ENCODE measurements at places on chromosomes 4 and X.

- no peak for DNase-seq
Observed at GRCh38 chr4:158799856-158800255, 31.0 kb downstream of the FNIP2 start.

GRCh38 chrX:117196481-117196880 lies 733.7 kb upstream of the CT83 start:
- DNase-seq, result no peak

DNA sequence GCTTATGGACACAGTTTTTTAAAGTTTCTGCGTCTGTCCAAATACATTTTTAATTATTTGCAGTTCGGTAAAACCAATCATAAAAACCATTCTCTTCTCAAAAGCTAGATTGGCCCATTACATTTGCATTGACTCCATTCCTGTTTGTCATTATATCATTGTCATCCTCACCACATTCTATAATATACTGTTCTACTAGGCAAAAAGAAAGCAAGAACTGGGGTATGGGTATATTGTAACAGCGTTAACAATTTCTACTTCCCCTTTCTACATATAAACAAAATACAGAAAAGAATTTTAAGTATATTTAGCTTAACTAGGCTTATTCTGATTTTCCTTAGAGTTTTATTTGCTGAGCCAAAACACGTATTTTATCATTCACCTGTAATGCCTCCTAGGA lies 91.8 kb downstream of the RAP1GDS1 start:
- DNase-seq, result no peak

DNA sequence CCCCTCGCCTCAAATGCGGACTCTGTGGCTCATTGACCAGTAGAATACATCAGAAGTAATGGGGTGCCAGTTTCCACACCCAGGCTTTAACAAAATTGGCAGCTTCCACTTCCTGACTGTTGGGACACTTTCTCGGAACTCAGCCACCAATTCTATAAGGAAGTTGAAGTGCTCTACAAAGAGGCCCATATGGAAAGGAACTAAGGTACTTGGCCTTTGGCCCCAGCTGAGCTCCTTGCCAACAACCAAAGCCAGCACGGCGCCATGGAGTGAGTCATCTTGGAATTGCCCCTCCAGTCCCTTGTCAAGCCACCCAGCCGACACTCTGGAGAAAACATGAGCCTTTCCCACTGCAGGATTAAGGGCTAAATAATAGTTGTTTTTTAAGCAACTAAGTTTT lies 262.2 kb upstream of the INTU start:
- no peak for DNase-seq

- DNase-seq, result no peak
Observed at GRCh38 chr4:4574792-4575191, 32.9 kb upstream of the STX18 start.

- DNase-seq, result peak; percentile 14
Observed at GRCh38 chr4:113153529-113154101, 104.2 kb downstream of the ANK2 start.

GRCh38 chr4:158302076-158302866 lies 92.0 kb downstream of the TMEM144 start:
- DNase-seq, result no peak

DNA sequence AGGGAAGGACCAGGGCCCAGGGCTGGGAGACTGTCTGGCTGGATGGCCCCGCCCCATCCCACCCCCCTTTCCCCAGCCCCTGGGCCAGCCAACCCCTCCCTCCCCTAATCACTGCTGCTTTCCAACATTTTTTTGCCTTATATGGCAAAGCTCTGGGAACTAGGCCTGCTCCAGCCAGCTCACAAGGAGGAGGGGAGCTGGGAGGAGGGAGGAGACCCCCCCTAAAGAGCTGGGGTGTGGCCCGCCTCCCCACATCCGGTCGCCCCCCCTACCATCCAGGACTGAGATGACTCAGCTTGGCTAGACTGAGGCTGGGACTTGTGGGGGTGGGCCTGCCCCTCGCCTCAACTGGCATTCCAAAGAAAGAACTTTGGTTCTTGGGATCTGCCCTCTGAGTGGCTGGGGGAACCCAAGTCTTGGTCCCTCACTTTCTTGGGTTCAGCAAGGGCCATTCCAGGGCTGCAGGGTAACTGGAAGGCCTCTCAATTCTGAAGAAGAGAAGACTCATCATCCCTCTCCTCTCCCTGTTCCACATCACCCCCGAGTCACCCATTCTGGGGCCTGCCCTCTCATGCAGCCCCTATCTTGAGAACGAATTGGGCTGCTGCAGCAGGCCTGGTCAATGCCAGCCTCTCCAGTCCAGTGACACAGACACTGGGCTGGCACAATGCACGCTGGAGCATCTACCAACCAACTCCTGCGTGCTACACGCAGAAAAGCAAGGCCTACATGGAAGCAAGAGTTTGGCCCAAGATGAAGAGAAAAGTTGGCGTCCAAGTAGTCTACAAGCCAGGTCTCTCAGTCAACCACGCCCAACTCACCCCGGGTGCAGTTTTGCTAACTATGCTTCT lies 4.8 kb downstream of the FLNA start:
- DNase-seq, result peak; percentile 43

DNA sequence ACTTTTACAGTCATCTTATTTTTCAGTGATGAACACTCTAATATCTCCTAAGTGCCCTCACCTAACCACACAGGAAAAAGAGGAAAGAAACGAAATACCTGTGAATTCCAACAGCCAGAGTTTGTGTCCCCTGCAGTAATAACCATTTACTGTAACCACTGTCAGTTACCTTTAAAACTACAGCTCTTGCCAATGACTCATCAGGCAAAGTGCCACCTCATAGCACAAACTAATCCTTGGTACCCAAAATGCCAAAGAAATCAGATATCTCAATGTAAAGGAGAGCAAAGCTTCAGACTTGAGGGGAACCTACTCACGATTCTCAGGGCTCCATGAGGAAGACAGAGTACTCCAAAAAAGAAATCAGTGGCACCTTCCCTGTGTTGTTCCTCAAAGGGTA lies 146.5 kb downstream of the NDST3 start:
- no peak for DNase-seq

DNA sequence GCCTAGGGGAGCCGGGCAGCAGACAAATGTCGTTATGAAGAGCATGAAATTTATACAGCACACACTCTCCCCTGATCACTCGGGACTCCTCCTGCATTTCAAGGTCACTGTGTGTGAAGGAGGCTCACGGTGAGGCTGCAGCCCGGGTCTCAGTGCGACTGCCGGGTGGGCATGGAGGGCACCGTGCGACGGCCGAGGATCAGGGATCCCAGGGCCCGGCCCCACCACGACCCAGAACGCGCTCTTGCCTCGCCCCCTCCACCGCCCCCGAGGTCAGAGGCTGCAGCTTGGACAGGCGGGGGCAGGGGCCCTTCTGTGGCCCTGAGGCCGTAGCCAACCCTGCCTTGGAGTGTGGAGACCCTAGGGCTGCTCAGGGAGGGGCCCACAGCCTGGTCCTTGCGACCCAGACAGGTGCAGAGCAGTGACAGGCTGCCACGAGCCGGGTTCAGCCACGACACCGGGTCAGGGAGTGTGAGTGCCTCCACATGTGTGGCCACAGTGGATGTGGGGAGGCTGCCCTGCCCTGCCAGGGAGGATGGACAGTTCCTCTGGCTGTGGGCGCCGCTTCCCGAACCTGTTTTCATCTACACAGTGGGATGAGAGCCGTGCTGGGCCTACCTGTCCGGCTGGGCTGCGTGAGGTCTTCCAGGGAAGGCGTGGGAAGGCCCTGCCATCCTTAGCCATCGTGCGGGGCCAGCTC lies 89.3 kb upstream of the NKX1-1 start:
- DNase-seq, result no peak

DNA sequence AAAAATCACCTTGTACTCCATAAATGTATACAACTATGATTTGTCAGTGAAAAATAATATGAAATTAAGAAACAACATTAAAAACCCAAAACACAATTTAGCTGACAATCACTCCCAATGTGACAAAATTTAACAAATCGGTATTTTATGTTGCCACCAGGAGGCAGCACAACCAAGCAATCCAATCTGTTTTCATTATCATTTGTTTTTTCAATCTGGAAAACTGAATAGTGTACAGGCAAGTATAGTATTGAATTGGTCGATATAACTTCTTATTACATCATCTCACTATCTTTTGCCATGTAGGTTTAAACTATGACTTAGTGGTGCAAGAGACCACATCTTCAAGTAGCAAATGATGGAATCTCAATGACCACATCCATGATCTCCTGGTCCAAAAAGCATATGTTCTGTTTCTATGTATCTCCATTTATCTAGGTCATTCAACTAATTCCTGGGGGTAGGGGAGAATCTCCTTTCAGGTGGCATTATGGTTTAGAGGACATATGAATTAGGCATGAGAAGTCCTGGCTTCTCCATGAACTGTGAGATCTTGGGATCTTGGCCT lies 112.9 kb upstream of the AGA start:
- DNase-seq, result peak; percentile 26

DNA sequence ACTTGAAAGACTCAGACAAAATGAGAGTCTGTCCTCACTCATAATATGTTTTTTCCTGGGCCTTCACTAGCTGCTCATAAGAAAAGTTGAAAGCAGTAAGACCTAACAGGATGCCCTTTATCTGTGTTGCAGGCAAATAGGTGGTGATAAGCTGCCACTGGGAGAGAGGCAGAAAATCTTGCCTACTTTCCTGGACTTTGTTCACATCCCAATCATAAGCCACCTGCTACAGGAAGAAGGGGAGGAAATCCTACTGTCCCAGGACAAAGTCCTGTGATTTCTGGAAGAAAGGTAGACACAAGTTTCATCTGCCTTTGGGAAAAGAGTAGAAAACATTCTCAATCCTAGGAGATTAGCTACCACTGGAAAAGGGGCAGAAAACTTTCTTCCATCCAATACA lies 13.3 kb upstream of the SPANXN2 start:
- DNase-seq, result no peak

GRCh38 chrX:15142084-15142715 lies 127.7 kb downstream of the ASB9 start:
- DNase-seq, result no peak

GRCh38 chr4:185911556-185912064 lies 99.6 kb upstream of the SORBS2 start:
- DNase-seq, result no peak

GRCh38 chrX:13721819-13722519 lies 12.5 kb downstream of the TRAPPC2 start:
- no peak for DNase-seq

GRCh38 chrX:40041915-40042314 lies 55.8 kb downstream of the BCOR start:
- no peak for DNase-seq

- peak; percentile 41 for DNase-seq
Observed at GRCh38 chr4:151045907-151046306, 30.8 kb upstream of the LRBA start.

DNA sequence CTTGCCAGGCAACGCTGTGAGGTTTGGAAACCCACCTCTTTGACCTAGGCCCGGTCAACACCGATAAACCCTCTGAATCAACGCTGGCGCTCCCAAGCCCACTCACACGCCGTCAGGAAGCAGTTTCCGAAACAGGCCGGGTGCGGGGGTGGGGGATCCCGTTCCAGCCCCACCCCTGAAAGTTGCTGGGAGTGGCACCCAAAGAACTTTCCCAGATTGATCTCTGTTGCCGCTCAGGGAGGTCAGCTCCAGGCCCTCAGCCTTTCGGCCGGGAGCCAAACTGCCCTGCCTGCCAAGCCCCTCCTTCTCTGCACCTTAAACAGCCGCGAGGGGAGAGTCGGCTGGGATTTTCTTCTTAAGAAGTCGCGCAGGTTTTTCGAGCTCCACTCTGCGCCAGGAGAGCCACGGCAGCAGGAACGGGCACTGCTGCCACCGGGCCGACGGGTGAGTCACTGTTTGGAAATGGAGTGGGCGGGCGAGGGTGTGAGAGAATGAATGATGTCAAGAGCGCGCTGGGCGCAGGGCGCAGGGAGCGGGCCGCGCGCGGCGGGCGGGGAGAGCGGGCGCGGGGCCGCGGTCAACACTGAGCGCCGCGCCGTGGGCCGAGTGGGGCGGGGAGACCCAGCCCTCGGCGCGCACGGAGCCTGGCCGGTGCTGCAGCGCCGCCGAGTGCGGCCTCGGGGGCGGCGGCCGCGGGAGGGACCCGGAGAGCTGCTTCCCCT lies at the start of gene SGMS2:
SGMS2 (plus strand) TSS at position 583 of the 722 bp plus-strand sequence. CDS start 70,622 bp downstream, outside the sequence.
- peak; percentile 61 for DNase-seq

GRCh38 chr4:52212702-52213101 lies 161.6 kb downstream of the SPATA18 start:
- DNase-seq, result no peak

DNA sequence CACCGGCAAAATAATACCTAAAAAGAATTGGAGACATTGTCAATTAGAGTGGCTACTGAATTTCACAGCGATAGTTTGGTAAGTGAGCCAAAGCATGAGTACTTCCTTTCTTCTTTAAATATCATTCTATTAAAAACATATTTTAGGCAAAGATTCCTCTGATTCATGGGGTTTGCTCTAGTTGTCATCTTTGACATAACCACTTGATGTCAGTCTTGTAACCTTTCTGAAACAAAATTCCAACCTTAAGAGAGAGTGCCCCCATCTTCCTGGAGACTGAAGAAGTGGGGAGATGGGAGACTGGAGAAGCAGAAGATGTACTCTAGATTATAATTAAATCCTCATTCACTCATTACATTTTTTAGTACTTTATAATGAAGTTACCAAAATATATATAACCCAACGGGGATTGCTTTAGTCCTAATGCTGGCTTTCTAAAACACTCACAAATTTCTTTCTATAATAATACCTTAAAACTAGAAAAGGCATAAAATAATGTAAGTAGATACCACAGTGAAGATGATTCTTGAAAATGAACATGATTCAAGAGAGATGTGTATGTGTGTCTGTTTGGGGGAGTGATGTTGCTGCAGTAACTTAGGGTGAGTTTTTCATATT lies 96.4 kb downstream of the EMCN start:
- DNase-seq, result peak; percentile 12

Measured in HEK293T (cell line).